ENCODE measurements at places on chromosomes 11 and 22. TPM values are rescaled to one million over a fixed set of nuclear protein-coding genes. Genes with fewer than 3 reads are reported as not detected.

Gene DEUP1
- not detected for polyA plus RNA-seq

Gene DYNC2H1
- 8.1 TPM for polyA plus RNA-seq

Gene ZC3H7B
- polyA plus RNA-seq: 34.9 TPM

Gene RFPL3
- polyA plus RNA-seq: not detected

Gene SPI1
- 49.3 TPM for polyA plus RNA-seq

Gene TSGA10IP
- polyA plus RNA-seq: not detected

Gene OR6A2
- not detected for polyA plus RNA-seq

Gene PRAME
- not detected for polyA plus RNA-seq

Gene C1QTNF5
- 13.1 TPM for polyA plus RNA-seq

Gene CHORDC1
- 6.8 TPM for polyA plus RNA-seq

Gene KDM4F
- polyA plus RNA-seq: not detected

Gene SPA17
- polyA plus RNA-seq: 5.5 TPM

Gene OR52E8
- polyA plus RNA-seq: not detected

Gene PHOX2A
- 0.08 TPM for polyA plus RNA-seq

Gene LRRC4C
- polyA plus RNA-seq: 1.1 TPM

Gene IFITM10
- polyA plus RNA-seq: not detected

Gene PKP3
- polyA plus RNA-seq: 15.4 TPM
